Breast epithelium (tissue), 4 donors: ENCODE measurements at places on chromosomes 1 and 21. TPM values are rescaled to one million over a fixed set of nuclear protein-coding genes. Genes with fewer than 3 reads are reported as not detected.

The APOBEC4 gene
- not detected for total RNA-seq

The GNPAT gene
- total RNA-seq = 31.1 TPM

The GJA8 gene
- not detected for total RNA-seq

The FCER1G gene
- total RNA-seq = 40.3 TPM

The C1orf87 gene
- total RNA-seq = not detected

The HPDL gene
- total RNA-seq = not detected

The BLACAT1 gene
- not detected for total RNA-seq

The TMEM35B gene
- total RNA-seq = 55.0 TPM

The TTC4 gene
- 18.2 TPM for total RNA-seq

The LCE2A gene
- not detected for total RNA-seq

The LORICRIN gene
- total RNA-seq = not detected

DNA sequence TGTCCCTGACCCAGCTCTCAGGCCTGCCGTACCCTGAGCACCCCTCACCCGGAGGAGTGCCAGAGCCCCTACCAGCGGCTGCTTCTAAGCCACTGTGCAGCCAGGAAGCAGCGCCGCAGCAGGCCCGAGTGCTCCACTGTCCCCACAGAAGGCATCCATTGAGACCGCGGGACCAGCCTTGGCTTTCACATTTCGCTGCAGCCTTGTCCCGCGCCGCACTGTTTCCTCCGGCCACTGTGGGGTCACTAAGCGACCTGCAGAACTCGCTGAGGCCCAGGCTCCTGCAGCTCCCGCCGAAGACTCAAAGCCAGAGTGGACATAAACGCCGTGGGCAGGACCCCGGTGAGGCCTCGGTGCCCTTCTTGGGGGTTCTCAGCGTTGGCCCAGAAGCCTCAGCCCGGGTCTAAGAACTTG is 3.0 kb downstream of the ALX3 start:
- H3K4me1 ChIP-seq = no peaks in the 10 kb centered on the region
- no peak overlapping the region for H3K27ac ChIP-seq
- no peak overlapping the region for H3K4me3 ChIP-seq
- H3K36me3 ChIP-seq = no peaks in the 10 kb centered on the region
- H3K27me3 ChIP-seq = peaks cover 55% of the 10 kb centered on the region

- no peaks in the 10 kb centered on the region for H3K27me3 ChIP-seq
- H3K27ac ChIP-seq = no peak overlapping the region
- no peak overlapping the region for H3K4me3 ChIP-seq
- no peaks in the 10 kb centered on the region for H3K4me1 ChIP-seq
- no peak for DNase-seq
Observed at GRCh38 chr1:167483790-167484189, 34.5 kb downstream of the CD247 start.

DNA sequence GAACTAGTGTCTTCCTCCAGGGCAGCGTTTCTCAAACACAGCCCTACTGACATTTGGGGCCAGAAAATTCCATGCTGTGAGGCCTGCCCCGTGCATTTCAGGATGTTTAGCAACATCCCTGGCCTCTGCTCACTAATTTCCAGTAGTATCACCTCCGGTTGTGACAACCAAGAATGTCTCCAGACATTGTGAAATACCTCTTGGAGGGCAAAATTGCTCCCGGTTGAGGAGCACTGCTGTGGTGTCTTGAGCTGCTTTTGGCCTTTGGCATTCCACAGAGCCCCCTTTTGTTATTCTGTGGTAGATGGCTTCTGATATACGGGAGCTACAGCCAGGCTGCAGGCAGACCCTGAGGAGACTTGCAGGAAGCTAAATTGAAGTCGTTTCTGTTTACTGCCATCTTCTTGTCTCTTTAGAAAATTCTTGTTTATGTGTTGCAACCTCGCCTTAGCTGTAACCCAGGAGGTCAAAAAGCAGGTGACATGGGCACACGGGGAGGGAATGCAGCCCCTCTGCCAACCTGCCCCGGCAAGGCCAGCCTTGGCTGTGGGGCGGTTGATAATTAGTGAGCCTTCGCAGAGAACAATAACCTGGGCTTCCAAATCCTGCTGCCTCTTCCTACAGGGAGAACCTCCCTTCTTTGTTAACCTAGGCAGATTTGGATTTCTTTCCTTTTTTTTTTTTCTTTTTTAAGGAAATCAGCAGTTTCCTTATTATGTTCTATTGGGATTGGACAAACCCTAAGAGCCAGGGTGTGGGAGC is 74.7 kb upstream of the AKT3 start:
- no peak for DNase-seq
- H3K27me3 ChIP-seq = no peaks in the 10 kb centered on the region
- H3K36me3 ChIP-seq = no peaks in the 10 kb centered on the region
- no peak overlapping the region for H3K27ac ChIP-seq

GRCh38 chr1:231867607-231868006 is 241.0 kb downstream of the DISC1 start:
- no peak overlapping the region for H3K4me3 ChIP-seq
- H3K4me1 ChIP-seq = no peaks in the 10 kb centered on the region
- H3K36me3 ChIP-seq = no peaks in the 10 kb centered on the region
- H3K27me3 ChIP-seq = no peaks in the 10 kb centered on the region

DNA sequence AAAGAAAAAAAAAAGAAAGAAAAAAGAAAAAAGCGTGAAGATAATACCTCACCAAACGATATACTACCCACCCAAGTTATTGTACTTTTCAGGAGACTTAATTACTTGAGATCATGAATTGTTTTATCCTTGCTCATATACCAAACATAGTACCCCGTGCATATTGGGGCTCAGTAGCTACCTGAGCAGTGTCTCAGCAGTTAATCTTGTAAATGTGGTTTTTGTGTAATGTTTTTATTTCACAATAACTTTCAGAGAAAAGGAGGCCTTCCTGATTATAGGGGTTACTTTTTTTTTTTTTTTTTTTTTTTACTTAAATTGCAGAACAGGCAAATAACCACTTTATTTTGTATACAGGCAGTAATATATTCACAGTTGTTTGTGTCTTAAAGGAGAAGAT is 80.3 kb downstream of the OSBPL9 start:
- no peaks in the 10 kb centered on the region for H3K4me1 ChIP-seq
- no peak overlapping the region for H3K27ac ChIP-seq
- H3K27me3 ChIP-seq = no peaks in the 10 kb centered on the region
- no peak overlapping the region for H3K4me3 ChIP-seq
- no peaks in the 10 kb centered on the region for H3K36me3 ChIP-seq
- no peak for DNase-seq

- H3K4me3 ChIP-seq = no peak overlapping the region
- H3K27ac ChIP-seq = no peak overlapping the region
- no peaks in the 10 kb centered on the region for H3K36me3 ChIP-seq
Observed at GRCh38 chr21:42679319-42680057, 26.1 kb downstream of the PDE9A start.

- H3K27me3 ChIP-seq = no peaks in the 10 kb centered on the region
- no peak overlapping the region for H3K4me3 ChIP-seq
- H3K27ac ChIP-seq = no peak overlapping the region
- H3K36me3 ChIP-seq = no peaks in the 10 kb centered on the region
- DNase-seq = no peak
Observed at GRCh38 chr1:73576083-73576482, 621.9 kb downstream of the LRRIQ3 start.

- H3K36me3 ChIP-seq = no peaks in the 10 kb centered on the region
- H3K4me3 ChIP-seq = no peak overlapping the region
- no peaks in the 10 kb centered on the region for H3K27me3 ChIP-seq
- H3K4me1 ChIP-seq = no peaks in the 10 kb centered on the region
- H3K27ac ChIP-seq = no peak overlapping the region
Observed at GRCh38 chr1:51997974-51998382, 7.5 kb upstream of the RAB3B start.

- H3K4me3 ChIP-seq = no peak overlapping the region
- H3K27ac ChIP-seq = no peak overlapping the region
- H3K4me1 ChIP-seq = no peaks in the 10 kb centered on the region
- no peaks in the 10 kb centered on the region for H3K27me3 ChIP-seq
Observed at GRCh38 chr21:20729376-20729775, 268.8 kb upstream of the NCAM2 start.

DNA sequence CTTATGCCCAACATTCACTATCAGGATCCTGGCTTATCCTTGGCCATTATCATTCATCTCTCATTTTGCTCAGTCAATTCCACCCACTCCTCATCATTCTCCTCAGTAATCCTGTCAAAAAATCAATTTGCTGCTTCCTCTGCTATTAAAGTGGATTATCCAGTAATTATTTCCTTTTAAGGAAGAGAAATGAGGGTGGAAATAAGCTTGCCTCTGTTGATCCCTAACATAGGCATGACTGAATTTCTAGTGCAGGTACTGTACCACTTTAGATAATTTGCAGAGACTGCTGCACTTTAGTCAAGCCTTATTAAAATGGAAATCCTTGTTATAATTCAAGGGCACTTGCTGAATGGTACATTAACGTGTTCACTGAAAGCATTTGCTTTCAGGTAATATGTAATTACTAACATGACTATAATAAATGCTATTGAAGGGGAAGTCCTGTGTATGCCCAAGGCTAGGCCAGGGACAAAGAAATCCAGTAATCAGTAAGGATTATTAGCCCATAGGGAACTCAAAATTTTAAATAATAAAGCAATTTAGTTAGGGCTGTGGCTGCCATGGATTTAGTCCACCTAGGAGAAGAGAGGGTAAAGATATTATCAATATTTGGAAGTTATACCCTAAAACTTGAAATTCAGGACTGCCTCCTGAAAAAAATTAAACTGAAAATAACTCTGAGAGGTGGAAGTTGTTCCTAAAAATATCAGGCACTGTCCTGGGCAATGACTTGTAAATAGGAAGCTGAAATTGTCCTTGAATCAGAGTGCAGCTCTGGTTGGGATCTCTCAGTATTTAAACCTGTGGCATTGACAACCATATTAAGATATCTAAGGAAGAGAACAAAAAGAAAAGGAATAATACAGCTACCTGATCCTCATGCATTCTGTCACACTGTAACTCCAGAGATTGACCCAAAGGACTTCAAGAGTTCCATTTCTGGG is 43.4 kb downstream of the RGS2 start:
- no peaks in the 10 kb centered on the region for H3K4me1 ChIP-seq
- H3K4me3 ChIP-seq = no peak overlapping the region
- no peaks in the 10 kb centered on the region for H3K36me3 ChIP-seq
- no peak overlapping the region for H3K27ac ChIP-seq
- no peak for DNase-seq
- H3K27me3 ChIP-seq = no peaks in the 10 kb centered on the region

GRCh38 chr1:165290148-165290547 is 66.4 kb downstream of the LMX1A start:
- H3K27ac ChIP-seq = no peak overlapping the region
- no peaks in the 10 kb centered on the region for H3K27me3 ChIP-seq
- no peaks in the 10 kb centered on the region for H3K4me1 ChIP-seq
- DNase-seq = no peak
- no peak overlapping the region for H3K4me3 ChIP-seq

GRCh38 chr1:181488866-181489265 is 5.5 kb downstream of the CACNA1E start:
- H3K4me3 ChIP-seq = no peak overlapping the region
- no peaks in the 10 kb centered on the region for H3K4me1 ChIP-seq
- no peak for DNase-seq
- no peak overlapping the region for H3K27ac ChIP-seq
- H3K27me3 ChIP-seq = peaks cover 76% of the 10 kb centered on the region
- H3K36me3 ChIP-seq = no peaks in the 10 kb centered on the region

DNA sequence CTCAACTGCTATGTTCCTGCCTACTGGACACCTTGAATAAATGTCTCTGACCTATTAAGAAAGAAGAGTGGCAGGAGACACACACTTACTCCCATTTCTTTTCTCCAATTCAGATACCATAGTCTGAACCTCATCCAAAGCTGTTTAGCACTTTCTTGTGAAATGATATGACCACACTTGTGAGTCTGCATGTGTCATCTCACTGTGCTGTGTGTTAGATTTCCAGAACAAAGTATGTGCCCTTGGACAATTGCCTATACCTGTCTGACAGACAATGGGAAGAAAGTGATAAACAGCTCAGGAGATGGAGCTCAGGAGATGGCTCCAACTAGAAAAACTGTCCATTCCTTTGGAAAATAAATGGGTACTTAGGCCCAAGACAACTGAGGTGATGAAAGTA is 48.4 kb downstream of the USP48 start:
- no peak overlapping the region for H3K4me3 ChIP-seq
- H3K36me3 ChIP-seq = peaks cover 4% of the 10 kb centered on the region
- no peaks in the 10 kb centered on the region for H3K27me3 ChIP-seq
- H3K27ac ChIP-seq = no peak overlapping the region

- no peak overlapping the region for H3K4me3 ChIP-seq
- no peaks in the 10 kb centered on the region for H3K27me3 ChIP-seq
- H3K4me1 ChIP-seq = no peaks in the 10 kb centered on the region
- no peak for DNase-seq
Observed at GRCh38 chr1:30731806-30732276, 8.5 kb upstream of the MATN1 start.

- H3K4me3 ChIP-seq = no peak overlapping the region
- DNase-seq = no peak
- H3K4me1 ChIP-seq = no peaks in the 10 kb centered on the region
- H3K27me3 ChIP-seq = peaks cover 13% of the 10 kb centered on the region
Observed at GRCh38 chr21:33116676-33117075, 46.7 kb downstream of the OLIG1 start.

- H3K4me1 ChIP-seq = no peaks in the 10 kb centered on the region
- H3K27ac ChIP-seq = no peak overlapping the region
- H3K36me3 ChIP-seq = no peaks in the 10 kb centered on the region
Observed at GRCh38 chr1:11523261-11523660, 44.3 kb downstream of the DISP3 start.

- H3K27ac ChIP-seq = peak overlapping the region; percentile 10
- no peak overlapping the region for H3K4me3 ChIP-seq
- H3K36me3 ChIP-seq = no peaks in the 10 kb centered on the region
- H3K27me3 ChIP-seq = no peaks in the 10 kb centered on the region
- H3K4me1 ChIP-seq = no peaks in the 10 kb centered on the region
Observed at GRCh38 chr1:116332451-116332850, 40.6 kb upstream of the ATP1A1 start.

- DNase-seq = no peak
- no peaks in the 10 kb centered on the region for H3K27me3 ChIP-seq
- H3K4me3 ChIP-seq = no peak overlapping the region
- H3K4me1 ChIP-seq = peaks cover 9% of the 10 kb centered on the region
- H3K27ac ChIP-seq = peak overlapping the region; percentile 34
- H3K36me3 ChIP-seq = no peaks in the 10 kb centered on the region
Observed at GRCh38 chr1:209643285-209644020, 8.8 kb downstream of the LAMB3 start.

DNA sequence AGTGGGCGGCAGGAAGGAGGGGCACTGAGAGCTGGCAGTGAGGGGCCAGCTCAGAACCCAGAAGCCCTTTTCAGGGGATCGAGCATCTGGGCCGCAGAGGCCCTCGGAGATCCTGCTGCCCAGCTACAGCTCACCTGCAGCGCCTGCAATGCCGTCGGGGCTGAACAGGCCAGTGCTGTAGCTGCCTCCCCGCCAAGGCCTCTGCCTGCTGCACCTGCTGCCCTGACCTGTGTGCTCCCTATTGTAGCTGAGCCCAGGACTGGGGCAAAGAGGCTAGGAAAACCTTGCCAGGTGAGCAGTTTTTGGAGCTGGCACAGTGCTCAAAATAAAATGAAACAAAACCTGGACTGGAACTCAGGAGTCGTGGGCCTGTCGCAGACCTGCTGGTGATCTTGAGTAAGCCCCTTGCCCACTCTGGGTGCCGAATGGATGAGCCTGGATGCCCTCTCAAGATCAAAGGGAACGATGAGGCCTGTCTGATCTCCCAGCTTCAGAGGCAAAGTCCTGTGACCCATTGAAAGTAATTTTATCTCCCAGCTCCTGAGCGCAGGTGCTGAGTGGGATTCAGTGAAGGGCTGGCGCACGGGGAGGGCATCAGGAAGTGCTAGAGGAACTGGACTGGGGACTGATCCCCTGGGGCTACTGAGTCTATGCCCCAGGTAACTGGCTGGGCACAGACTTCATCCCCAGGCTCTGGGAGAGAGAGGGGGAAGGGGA is 154.6 kb downstream of the FOXD2 start:
- no peaks in the 10 kb centered on the region for H3K36me3 ChIP-seq
- DNase-seq = no peak
- H3K4me1 ChIP-seq = peaks cover 4% of the 10 kb centered on the region
- peak overlapping the region; percentile 56 for H3K4me3 ChIP-seq
- H3K27ac ChIP-seq = no peak overlapping the region
- no peaks in the 10 kb centered on the region for H3K27me3 ChIP-seq
